ENCODE measurements at places on chromosomes 12 and 14.

- no peak for DNase-seq
Measured at GRCh38 chr12:25502118-25502517, 51.0 kb downstream of the LMNTD1 start.

- DNase-seq = no peak
Measured at GRCh38 chr12:24561882-24562770, 386.8 kb downstream of the BCAT1 start.

- no peak for DNase-seq
Measured at GRCh38 chr12:131163189-131163738, 209.6 kb downstream of the ADGRD1 start.

GRCh38 chr12:115697340-115697739 is 580.2 kb downstream of the MED13L start:
- no peak for DNase-seq

DNA sequence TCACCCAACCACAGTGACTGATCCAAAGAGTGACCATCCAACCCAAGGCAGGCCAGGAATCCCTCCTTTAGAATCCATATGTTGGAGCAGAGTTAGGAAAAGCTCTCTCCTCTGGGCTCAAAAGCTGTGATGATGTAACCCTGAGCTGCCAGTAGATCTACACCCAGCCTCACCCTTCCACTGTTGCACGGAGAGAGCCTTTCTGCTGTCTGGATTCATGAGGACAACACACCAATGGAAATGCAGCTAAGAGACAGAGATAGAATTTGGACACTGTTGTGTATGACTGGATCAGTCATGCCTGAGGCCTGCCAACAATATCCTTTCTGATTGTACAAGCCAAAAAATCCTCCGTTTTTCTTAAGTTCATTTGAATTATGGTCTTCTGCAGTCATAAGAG is 4.4 kb upstream of the OR6J1 start:
- no peak for DNase-seq

- DNase-seq = no peak
Measured at GRCh38 chr14:51460011-51460410, 191.7 kb upstream of the FRMD6 start.

DNA sequence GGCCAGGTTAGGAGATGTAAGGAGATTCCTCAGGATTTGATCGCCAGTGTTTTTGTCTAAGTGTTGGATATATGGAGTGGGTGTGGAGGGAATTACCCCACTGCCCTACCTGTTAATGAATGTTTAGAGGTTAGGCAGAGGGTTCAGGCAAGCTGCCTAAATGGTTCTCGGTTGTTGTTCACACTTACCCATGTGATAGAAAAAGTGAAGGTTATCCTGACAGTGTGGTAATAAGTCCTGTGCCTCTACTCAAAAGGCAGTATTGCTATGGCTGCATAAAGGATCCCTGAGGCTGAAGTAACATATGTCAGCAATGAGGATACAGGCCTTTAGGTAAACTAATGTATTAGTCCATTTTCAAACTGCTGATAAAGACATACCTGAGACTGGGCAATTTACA is 112.0 kb downstream of the GPHN start:
- no peak for DNase-seq

DNA sequence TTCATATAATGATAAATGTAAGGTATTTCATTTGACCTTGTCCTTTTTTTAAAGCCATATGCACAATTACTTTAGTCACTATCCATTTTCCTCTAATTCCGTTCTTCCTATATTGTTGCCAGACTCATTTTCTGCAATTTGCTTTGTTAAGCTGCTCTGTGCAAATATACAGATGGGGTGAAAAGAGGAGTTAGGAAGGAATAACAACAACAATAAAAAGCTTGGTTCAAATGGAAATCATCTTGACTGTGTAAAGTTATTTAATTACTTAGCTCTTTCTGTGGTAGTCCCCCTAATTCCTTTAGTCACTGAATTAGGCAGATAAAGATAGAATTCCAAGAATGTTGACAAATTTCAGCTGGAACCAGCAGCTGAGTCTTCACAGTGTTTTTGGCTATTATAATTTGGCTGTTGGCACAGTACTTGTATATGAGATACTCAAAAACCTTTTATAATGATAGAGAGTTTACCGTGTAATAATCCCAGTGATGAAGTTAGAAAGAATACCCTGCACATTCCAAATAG is 838.0 kb downstream of the RPS29 start:
- DNase-seq = no peak

GRCh38 chr12:45732936-45733335 is 3.4 kb downstream of the ARID2 start:
- DNase-seq = no peak

GRCh38 chr12:84913129-84913515 is 523 bp upstream of the SLC6A15 start:
- DNase-seq = no peak

GRCh38 chr12:47868552-47869031 is 36.2 kb downstream of the VDR start:
- DNase-seq = no peak

- DNase-seq = no peak
Measured at GRCh38 chr12:97305651-97306050, 157.0 kb upstream of the RMST start.

- no peak for DNase-seq
Measured at GRCh38 chr12:113506867-113507266, 35.2 kb upstream of the LHX5 start.

DNA sequence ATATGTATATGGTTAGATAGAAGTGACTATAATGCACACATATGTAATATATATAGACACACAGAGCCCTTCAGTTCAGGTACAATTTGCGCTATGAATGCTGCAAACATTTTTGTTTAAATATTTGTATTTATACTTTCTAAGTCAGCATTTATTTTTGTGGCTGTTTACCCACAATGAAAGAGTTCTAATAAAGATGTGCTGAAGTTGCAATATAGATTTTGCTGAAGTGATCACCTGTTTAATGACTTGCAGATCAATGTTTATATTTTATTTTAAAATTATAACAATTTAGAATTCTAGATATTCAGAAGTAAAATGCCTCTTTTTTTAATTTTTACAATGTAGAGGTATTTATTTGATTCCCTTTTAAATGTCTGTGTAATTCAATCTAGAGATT is 3.5 kb downstream of the FOXG1 start:
- DNase-seq = no peak

DNA sequence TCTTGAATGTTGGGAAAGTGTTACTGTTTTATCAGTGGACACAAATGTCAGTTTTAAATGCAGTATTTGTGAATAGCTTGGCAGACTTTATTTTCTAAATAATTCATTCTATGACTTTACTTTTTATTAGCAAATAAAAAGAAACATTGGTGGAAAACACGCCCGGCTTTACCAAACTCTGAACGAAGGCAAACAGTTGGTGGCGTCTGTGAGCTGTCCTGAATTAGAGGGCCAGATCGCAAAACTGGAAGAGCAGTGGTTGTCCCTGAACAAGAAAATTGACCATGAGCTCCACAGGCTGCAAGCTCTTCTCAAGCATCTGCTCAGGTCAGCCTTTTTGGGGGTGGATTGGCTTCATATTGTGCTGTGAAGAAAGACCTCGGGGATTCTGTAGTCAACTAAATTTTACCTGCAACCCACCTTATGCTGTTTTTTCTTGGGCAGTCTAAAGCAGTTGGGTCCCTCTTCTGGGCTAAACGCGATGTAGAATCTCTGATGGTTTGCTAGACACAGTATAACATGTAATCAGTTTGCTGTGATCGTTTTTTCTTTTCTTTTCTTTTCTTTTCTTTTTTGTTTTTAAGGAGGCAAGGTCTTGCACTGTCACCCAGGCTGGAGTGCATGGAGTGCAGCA is 156.4 kb downstream of the ESR2 start:
- no peak for DNase-seq

- no peak for DNase-seq
Measured at GRCh38 chr12:70796989-70797388, 123.5 kb downstream of the PTPRR start.

DNA sequence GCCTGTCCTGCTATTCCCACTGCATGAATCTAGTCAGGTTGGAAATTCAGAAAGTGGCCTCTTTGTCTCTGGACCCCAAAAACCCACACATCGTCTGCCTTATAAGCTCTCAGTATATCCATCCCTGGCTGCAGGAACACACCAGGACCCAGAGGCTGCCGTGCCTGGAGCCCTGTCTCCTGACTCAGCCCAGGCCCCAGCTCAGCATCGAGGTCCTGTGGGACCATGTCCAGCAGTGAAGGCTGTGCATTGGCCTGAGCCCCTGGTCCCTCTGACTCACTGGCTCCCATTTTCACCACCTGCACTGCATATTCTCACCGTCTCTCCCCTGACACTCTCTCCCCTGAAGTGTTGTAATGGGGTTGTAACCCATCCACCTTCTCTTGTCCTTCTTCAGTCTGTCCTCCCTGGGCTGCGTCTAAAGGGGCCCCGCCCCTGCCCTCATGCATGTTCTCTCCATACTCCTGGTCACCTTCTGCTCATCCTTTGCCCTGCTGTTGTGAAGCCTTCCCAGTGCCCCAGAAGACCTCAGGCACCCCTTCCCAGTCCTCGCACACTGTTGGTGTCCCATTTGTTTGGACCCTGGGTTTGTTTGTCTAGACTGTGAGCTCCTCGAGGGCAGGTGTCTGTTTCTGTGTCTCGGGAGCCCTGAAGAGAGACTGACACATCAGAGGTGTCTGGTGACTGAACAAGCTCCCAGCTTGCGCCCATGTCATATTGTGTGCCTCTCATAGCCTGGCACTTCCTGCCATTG is 43.8 kb downstream of the EVL start:
- no peak for DNase-seq

DNA sequence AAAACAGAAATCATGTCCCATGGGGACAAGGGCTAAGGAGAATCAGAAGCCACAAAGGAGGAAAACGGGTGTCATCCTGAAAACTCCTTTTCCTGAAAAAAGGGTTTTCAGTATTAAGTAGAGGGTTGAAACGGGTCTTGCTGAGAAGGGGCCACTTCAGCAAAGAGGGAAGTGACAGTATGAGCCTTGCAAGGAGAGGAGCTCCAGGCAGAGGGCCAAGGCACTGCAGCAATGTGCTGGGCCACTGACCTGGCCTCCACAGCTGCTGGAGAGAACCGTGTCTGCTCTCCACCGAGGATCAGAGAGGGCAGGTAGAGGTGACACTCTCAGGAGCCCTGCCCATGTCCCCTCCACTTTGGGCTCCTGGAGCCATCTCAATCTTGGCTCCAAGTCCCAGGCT is 103.3 kb downstream of the NCOR2 start:
- no peak for DNase-seq

GRCh38 chr14:56989359-56989758 is 179.1 kb upstream of the OTX2 start:
- DNase-seq = no peak

GRCh38 chr12:127273626-127274025 is 993.3 kb upstream of the TMEM132C start:
- DNase-seq = no peak

DNA sequence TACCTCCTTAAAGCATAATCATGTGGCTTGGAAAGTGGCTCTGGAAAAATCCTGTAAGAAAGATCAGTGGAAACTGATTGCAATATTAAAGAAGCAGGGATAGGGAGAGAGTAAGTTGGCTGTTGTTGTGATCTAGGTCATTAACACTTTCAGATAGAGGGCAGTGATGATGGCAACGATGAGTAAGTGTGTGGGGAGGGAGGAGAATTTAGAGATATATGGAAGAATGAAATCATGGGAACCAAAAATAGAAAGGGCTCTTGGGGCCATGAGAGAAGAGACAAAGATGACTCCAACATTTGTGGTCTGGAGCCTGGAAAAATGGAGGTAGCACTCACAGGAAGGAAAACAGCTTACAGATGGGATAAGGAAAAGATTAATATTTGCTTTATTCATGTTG is 23.3 kb downstream of the SNRPF start:
- no peak for DNase-seq

GRCh38 chr14:69612014-69612782 is 802 bp downstream of the SUSD6 start:
- peak; percentile 50 for DNase-seq

- DNase-seq = no peak
Measured at GRCh38 chr12:106015646-106016045, 123.1 kb downstream of the NUAK1 start.

DNA sequence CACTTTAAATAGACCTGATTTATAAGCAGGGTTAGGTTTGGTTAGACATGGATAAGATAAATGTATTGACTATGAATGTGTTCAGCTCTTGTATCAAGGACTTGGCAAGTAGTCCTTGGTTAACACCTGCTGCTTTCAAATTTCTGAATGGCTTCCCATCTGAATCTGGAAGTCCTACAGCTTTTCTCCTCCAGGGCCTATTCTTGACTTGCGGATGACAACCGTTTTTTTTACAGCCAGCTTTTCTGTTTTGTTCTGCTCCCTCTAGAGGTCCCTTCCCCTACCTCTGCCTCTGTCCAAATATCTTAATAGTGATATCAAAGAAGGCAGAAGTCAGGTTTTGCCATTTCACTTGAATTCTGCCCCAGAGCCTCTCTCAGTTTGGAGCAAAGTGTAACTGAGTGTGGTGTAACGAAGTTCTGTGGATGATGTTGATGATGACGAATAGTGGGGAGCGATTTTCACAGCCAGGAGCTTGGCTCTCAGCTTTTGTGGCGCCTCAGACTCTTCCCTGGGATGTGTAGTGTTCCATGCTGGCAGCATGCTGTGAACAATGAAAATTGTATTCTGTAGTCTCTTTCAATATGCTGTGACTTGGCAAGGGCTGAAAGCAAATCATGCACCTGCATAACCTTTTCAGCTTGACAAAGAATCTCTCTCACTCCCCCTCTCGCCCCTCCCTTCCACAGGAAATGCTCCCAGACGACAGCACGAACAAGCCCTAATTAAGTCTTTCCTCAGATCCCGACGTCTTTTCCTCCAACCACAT is 5.0 kb upstream of the SLC4A8 start:
- no peak for DNase-seq
